Gastroesophageal sphincter (tissue), 4 donors: ENCODE measurements at places on chromosomes 2 and 18.

GRCh38 chr2:166140932-166141331, 13.1 kb upstream of the SCN1A start:
- no peak for ATAC-seq

DNA sequence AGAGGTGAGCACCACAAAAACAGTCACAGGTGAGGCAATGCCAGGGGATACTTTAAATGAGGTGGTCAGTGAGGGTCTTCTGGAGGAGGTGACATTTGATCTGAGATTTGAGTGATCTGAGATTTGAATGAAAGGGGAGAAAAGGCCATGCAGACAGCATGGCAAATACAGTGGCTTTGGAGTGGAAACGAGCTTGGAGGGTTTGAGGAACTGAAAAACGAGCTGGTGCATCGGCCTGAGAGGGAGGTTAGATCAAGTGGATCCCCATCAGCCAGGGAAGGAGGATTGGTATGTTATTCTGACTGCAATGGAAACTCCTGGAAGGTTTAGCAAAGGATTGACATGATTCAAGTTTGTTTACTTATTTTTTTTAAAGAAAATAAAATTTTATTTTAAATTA, 245.1 kb downstream of the KCNS3 start:
- no peak for ATAC-seq

GRCh38 chr2:1674766-1675397, 69.4 kb downstream of the PXDN start:
- no peak for ATAC-seq

- ATAC-seq: no peak
Measured at GRCh38 chr2:18690342-18690741, 101.0 kb upstream of the NT5C1B start.

DNA sequence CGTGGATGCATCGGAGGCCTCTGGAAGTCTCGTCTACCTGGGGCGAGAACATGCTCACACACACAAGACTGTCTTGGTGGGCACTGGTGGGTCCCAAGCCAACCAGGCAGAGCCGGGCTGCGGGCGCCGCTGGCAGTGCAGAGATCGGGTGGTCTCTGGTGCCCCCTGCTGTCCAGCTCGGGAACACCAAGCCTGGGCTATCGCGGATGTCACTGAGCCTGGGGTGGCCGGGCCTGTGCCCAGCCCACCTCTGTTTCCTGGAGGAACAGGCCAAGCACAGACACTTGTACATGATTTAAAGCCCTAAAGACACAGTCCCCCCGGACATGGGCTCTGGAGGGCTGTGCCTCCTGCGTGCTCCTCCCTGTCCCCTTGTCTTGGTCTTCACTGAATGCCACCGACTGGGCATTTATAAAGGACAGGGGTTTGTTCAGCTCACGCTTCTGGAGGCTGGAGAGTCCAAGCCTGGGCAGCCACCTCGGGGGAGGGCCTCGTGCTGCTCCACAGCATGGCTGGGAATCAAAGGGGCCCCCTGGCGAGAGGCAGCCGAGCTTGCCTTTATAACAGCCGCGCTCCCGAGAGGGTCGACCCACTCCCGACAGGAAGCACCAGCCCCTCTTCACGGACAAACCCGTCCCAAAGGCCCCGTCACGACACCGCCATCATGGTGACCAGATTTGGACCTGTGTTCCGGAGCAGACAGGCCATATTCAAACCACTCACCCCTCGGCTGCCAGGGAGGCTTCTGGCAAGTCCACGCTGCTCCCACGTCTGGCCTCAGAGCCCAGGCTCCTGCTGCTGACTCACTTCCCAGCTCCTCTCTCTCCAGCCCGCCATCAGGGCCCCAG, 3.6 kb upstream of the OTOS start:
- peak; percentile 79 for ATAC-seq

DNA sequence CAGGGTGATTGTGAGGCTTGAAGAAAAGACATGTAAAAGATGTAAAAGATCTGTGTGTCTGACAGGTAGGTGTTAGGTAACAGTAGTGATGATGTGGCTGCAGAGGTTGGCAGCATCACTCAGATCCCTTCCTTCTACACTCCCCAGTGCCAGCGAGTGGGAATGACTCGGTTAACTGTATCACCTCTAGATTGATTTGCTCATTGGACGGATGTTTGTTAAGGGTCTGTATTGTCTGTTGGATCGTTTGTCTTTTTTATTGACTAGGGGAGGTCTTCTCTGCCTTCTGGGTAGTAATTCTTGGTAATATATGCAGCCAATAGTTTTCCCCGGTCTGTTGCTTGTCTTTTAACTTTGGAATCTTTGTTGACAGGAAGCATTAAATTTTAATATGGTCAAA, 44.8 kb upstream of the CNGA3 start:
- ATAC-seq: no peak

GRCh38 chr2:188399159-188399558, 107.5 kb downstream of the GULP1 start:
- no peak for ATAC-seq

- ATAC-seq: no peak
Measured at GRCh38 chr18:32195881-32196815, 6.3 kb downstream of the MEP1B start.

GRCh38 chr18:45164551-45164950, 450.7 kb upstream of the SLC14A2 start:
- ATAC-seq: no peak

DNA sequence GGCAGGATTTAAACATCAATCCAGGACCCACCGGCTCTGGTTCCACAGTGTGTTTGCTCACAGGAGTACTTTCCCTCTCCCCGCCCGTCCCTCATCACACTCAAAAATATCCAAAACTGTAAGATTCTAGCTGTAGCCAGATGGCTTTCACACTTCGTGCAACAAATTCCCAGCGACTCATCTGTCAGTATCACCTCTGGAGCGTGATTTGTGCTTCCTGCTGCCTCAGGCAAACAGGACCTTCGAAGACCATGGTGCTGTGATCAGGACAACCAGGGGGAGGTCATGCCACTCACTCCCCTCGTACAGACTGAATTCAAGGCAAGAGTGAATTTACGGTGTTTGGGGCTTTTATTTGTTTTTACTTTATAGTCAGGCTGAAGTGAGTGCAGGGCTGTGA, 154.5 kb upstream of the PID1 start:
- ATAC-seq: no peak

GRCh38 chr2:226991663-226992062, 155.8 kb downstream of the RHBDD1 start:
- no peak for ATAC-seq

DNA sequence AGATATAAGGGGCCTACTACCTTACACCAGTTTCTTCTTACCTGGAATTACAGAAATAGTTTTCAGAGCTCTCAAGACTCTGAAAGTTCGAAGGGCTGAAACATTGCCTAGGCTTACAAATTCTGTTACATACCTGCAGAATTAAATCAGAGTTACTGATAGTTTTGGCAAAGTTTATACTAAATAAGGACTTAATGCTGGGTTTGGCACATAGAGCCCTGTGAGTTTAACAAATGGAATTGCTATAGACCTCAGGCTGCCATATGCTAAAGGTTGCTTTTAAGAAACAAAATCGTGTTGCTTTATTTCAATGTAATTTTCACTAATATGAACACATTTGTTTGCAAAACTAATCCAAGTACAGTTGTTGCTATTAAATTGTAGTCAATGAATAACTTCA, 40.1 kb downstream of the SCN3A start:
- no peak for ATAC-seq

DNA sequence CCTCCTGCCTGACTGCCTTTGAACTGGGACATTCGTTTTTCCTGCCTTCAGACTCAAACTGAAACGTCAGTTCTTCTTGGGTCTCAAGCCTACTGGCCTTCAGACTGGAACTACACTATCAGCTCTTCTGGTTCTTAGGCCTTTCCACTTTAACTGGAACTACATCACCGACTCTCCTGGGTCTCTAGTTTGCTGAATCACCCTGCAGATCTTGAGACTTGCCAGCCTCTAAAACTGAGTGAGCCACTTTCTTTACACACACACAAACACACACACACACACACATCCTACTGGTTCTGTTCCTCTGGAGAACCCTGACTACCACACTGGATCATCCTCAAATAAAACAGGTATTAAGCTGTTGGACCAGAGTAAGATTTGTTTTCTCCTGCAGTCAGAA, 46.7 kb upstream of the ATL2 start:
- no peak for ATAC-seq

- peak; percentile 89 for ATAC-seq
Measured at GRCh38 chr18:68803356-68803755, 5.5 kb downstream of the CCDC102B start.

DNA sequence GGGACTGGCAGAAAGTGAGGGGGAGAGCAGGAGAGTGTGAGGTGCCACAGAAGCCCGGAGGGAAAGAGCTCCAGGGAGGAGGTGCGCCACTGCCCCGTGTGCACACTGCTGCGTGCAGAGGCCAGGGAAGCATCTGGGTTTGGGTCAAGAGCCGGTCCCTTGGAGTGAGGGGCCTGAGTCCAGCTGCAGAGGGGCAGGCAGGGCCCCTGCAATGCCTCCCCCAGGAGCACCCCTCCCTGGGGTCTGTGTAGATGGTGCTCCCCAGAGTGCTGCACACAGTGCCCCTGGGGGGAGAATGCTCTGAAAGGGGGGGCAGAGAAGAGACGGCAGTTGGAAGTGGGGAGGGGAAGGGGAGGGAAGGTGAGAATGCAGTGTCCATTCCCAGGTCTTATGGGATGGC, 3.7 kb upstream of the LIMS2 start:
- no peak for ATAC-seq

GRCh38 chr2:167990062-167990461, 257.3 kb downstream of the STK39 start:
- ATAC-seq: no peak

GRCh38 chr2:20599861-20600461, 50.9 kb downstream of the HS1BP3 start:
- no peak for ATAC-seq

GRCh38 chr18:68391801-68392200, 323.1 kb downstream of the TMX3 start:
- no peak for ATAC-seq

DNA sequence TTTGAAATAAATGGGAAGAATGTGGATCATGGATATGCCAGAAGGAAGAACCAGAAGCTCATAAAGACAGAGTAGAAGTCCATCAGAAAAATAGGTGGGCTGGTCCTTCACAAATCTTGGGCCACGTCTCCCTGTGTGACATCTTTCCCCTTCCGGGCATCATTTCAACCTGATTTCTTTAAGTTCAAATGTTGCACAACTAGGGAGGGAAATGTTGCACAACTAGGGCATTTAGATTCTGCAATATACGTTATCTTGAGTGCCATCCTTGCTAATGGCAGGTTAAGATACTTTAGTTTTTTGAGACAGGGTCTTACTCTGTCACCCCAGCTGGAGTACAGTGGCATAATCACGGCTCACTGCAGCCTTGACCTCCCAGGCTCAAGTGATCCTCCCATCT, 129.6 kb downstream of the CERS6 start:
- ATAC-seq: no peak

DNA sequence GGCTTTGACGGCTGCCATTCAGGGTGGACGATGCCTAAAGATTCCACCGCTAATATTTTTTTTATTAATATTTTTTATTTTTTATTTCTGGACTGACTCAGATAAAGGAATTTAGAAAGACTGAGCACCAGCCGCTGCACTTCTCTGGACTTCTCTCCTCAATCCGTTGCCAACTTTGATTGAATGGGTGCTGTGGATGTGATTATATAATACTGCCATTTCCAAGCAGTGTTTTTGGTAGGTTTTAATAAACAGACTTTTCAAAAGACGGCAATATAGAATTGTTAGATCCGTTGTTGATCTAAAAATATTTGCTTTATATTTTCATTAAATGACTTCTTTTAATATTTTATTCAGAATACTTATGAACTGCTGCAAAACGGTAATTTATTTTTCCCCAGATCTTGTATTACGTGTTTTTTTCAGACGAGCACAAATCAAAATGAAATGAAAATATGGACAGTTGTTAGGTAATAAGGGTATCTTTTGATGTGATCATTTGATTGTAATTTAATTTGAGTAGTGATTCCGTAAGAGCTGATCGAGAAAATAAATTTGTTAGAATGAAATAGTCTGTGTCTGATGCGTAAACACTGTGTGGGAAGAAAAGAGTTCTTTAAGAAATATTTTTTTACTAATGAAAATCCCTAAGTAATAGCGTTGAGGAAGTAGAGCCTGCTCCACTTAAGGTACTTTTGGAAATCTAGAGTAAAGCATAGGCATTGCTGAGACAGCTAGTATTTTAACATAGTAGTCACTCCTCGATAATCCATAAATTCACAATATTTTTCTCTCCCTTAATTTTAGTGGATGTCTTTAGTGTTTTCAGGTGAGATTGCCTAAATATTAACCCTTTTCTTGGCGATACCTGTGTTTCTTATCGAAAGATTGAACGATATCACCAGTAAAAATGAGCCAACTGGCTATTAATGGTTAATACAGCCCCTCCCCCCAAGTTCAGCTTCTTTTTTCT, 4.4 kb downstream of the POU3F3 start:
- no peak for ATAC-seq

DNA sequence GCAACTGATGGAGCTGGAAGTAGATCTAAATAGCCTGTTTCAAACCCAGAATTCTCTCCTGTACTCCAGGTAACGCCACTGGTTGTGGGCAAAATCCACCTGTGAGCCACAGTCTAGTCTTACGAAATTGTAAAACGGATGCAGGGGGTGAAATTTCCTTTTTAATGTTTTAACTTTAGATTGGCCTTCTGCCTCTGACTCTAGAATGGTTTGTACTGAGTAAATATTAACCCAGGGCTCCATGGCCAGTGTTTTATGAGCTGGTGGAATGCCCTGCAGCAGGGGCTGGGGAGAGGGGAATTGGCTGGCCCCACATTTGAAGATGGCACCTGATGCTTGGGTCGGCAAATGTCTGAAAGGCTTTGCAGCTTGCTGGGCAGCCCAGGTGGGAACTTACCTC, 156.6 kb downstream of the MYCN start:
- no peak for ATAC-seq

- ATAC-seq: no peak
Measured at GRCh38 chr2:73246850-73247249, 12.7 kb downstream of the CCT7 start.

DNA sequence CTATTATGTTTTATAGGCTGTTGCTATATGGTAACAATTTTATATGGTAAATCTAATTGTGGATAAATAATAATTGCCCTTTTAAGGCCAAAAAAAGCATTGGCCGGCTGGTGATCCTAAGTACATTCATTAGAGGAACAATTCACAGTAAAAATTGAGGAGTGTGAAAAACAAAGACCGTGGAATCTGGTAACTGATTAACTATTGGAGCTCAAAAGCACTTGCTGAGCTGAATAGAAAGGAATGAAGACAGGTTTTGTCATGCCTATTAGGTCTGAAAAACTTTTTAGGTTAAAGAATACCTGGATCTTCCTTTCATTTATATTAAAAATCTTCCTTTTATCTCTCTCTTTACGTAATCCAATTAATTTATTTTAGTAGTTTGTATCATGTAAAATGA, 18.5 kb upstream of the RBBP8 start:
- no peak for ATAC-seq
